ENCODE measurements at places on chromosomes 6 and 20. TPM values are rescaled to one million over a fixed set of nuclear protein-coding genes. Genes with fewer than 3 reads are reported as not detected.
A peak's percentile ranks its signal among the peaks of the same experiment; 100 is the strongest.

- no peak for DNase-seq
Measured at GRCh38 chr6:170152989-170153388, 137.9 kb downstream of the DLL1 start.

DNA sequence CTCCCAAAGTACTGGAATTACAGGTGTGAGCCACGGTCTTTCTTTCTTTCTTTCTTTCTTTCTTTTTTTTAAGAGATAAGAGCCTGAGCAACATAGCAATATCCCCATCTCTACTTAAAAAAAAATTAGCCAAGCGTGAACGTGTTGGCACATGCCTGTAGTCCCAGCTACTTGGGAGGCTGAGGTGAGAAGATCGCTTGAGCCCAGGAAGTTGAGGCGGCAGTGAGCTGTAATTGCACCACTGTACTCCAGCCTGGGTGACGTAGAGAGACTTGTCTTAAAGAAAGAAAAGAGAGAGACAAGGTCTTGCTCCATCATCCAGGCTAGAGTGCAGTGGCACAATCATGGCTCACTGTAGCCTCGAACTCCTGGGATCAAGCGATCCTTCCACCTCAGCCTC lies 162.0 kb upstream of the MLN start:
- peak; percentile 7 for DNase-seq

- no peak for DNase-seq
Measured at GRCh38 chr20:8036771-8037170, 17.2 kb upstream of the TMX4 start.

GRCh38 chr20:38243709-38244020 lies 16.9 kb downstream of the KIAA1755 start:
- no peak for DNase-seq

- no peak for DNase-seq
Measured at GRCh38 chr20:50284811-50285375, 94.3 kb downstream of the CEBPB start.

The TSPO2 gene
- total RNA-seq: not detected

DNA sequence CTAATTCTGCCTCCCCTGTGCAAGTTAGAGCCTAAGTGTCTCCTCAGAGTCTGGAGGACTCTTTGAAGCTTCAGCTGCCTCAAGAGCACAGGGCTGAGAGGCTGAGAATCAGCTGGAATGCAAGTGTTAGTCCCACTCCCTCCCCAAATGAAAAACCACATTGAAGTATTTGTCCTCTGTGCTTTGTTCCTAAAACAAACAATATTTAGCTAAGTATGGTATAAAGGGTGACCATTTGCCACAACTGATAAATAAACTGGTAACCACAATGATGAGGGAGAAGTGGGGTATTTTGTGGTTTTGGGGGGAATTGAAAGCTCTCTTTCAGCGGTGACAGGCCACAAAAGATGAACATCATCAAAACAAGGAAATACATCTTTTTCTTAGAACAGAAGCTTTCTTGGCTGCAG lies 91.7 kb upstream of the HDDC2 start:
- no peak for DNase-seq

GRCh38 chr6:5827056-5827904 lies 179.4 kb downstream of the NRN1 start:
- DNase-seq: no peak

DNA sequence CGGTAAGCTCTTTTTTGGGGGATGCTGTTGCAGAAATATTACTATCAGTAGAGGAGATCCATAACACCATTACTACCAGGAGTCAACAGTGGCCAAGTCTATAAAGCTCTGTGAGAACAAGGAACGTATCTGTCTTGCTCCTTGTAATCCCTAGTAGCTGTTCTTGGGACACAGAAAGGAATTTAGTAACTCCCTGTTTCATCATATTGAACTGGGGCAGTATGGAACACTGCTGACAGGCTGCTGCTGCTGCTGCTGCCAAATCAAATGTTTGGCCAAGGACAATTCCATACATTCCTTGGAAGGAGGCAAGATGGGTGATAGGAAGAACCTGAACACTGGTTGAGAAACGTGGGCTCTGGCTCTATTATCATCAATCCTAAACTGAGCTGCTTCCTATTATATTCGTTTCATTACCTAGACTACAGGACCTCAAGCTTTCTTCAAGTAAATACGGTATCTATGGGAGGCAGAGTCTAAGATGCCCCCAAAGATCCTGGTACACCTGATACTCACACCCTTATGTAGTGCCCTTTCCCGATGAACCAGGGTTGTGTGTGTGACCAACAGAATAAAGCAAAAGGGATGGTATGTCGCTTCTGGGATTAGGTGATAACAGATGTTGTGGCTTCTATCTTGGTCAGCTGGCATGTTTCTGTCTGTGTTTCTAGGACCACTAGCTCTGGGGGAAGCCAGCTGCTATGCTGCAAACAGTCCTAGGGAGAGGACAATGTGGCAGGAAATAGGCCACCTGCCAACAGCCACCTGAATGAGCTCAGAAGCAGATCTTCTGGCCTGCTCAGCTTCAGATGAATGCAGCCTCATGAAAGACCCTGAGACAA lies 39.5 kb downstream of the ELOVL5 start:
- no peak for DNase-seq

GRCh38 chr20:17914957-17915356 lies 53.6 kb downstream of the SNX5 start:
- no peak for DNase-seq

The PRSS16 gene
- total RNA-seq: 30.3 TPM

DNA sequence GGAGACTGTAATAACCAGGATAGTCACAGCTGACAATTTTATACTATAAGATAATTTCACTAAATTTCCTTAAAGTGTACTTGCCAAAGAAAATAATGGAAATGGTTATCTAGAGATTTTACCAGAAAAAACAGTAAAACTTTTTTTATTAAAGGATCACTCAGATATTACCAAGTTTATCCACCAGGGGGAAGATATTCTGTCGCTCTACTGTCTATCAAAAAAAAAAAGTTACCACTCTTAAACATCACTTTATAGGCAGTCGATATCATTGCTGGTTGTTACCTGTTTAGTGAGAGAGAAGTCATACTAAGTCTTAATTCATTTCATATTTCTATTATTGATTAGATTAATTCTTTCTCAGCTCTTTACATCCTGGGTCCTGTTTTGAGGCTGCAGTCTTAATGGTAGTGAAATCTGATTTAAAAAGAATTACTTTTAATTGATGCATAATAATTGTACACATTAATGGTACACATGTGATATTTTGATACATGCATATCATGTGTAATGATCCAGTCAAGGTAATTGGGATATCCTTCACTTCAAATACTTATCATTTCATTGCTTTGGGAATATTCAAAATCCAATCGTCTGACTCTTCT lies 18.9 kb downstream of the L3MBTL3 start:
- no peak for DNase-seq

DNA sequence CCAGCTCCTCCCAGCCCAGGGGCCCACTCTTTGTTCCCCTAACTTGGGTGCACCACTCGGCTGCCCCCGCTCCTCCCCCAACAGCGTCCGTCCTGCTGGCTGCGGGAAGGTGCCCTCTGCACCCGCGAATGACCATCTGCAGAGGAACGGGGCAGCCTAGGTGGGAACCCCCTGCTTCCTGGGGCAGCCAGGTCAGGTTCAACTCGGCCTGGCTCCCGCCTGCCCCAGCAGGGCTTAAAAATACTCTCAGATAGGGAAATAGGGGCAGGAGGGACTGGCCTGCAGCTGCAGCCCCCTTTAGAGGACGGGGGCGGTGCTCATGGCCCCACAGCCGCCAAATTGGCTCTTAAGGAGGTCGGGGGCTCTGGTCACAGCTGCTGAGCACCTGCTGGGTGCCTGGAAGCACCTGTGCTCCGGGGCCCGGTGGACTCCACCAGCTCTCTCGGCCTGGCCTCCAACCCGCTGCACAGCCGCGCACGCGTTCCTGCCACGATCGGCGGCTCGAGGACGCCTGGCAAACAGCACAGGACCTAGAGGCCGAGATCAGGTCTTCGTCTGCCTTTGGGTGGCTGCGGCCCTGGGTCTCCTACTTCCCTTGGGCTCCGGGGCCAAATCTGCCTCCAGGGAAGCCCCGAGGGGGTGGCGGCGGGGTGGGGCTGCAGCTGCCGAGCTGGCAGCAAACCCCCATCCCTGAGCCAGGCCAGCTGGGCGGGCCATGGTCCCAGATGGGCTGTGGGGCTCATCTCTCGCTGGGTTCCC lies 700 bp upstream of the LAMA5 start:
- DNase-seq: no peak

- no peak for DNase-seq
Measured at GRCh38 chr6:90003941-90004340, 109.7 kb downstream of the GJA10 start.

The SLC17A1 gene
- total RNA-seq: not detected

The SYNDIG1 gene
- total RNA-seq: 0.76 TPM

GRCh38 chr6:145735356-145736165 lies at the start of gene EPM2A:
TSS of gene EPM2A (minus strand) at chr6:145735520. CDS start at chr6:145735498, 22 bp downstream.
- peak; percentile 89 for DNase-seq

The PGC gene
- not detected for total RNA-seq

The EDN3 gene
- total RNA-seq: 54.3 TPM

- DNase-seq: no peak
Measured at GRCh38 chr6:105591053-105591452, 188.2 kb upstream of the PREP start.

The OR2J3 gene
- total RNA-seq: not detected

The ID4 gene
- total RNA-seq: 12.3 TPM

GRCh38 chr20:45547206-45547770 lies at the start of gene EPPIN:
TSS of gene EPPIN (minus strand) at chr20:45547401. CDS start at chr20:45547357, 44 bp downstream.
- DNase-seq: no peak

GRCh38 chr20:1838556-1839279 lies 56.5 kb upstream of the SIRPA start:
- no peak for DNase-seq

- no peak for DNase-seq
Measured at GRCh38 chr6:48183178-48183577, 72.2 kb upstream of the PTCHD4 start.

The C6orf15 gene
- not detected for total RNA-seq

- no peak for DNase-seq
Measured at GRCh38 chr6:106525882-106526275, 103.4 kb downstream of the RTN4IP1 start.

The CST4 gene
- total RNA-seq: not detected

The CALHM5 gene
- total RNA-seq: not detected

DNA sequence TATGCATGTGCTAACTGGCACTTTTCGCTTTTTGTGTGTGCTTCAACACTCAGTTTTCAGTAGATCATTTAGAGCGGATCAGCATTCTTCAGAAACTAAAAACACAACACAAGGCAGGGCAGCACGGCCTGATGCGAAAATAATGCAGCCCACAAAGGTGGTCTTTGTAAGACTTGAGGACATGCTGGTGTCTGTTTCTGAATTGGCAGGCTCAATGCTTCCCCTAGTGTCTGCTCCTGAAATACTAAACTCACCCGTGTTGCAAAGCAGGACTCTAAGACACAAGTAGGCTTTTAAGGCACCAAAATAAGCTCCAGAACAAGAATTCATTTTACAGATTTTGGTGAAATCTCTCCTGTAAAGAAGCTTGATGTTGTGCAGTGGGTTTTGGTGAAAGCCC lies 676.5 kb downstream of the TENT5A start:
- DNase-seq: no peak

DNA sequence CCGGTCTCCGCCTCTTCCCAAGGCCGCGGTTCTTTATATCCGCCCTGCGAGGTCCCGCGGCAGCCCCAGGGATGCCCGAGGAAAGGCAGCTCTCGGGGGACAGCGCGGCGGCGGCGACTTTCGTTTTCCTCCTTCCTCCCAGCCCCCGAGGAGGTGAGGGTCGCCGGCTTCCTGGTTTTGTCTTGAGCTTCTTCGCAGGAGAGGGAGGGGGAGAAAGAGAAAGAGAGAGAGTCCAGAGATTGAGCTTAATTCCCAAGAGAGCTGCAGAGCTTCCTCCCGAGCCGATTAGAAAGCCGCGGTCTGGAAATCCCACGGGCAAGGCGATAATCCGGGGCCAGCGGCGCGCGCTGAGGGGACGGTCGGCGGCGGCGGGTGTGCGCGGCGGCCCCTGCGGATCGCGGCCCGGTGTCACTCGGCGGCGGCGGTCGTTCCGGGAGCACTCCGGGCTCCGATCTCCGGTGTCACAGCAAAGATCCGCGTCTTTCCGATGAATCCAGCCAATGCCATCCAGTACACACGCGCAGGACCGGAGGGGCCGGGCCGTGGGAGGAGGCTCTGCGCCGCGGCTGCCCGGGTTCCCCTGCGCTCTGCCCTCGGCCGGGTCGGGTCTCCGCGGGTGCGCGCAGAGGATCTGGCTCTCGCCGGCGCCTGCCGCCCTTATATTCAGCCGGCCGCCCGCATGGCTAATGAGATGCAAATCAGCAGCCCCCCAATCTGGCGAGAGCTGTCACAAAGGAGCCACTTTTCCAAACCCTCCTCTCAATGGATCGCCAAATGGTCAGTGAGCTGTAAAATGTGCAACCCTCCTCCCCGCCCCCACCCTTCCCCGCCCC lies at the start of gene DLL1:
DLL1 (minus strand) TSS at position 783 of the 833 bp plus-strand sequence. CDS start 939 bp downstream, outside the sequence.
- no peak for DNase-seq

DNA sequence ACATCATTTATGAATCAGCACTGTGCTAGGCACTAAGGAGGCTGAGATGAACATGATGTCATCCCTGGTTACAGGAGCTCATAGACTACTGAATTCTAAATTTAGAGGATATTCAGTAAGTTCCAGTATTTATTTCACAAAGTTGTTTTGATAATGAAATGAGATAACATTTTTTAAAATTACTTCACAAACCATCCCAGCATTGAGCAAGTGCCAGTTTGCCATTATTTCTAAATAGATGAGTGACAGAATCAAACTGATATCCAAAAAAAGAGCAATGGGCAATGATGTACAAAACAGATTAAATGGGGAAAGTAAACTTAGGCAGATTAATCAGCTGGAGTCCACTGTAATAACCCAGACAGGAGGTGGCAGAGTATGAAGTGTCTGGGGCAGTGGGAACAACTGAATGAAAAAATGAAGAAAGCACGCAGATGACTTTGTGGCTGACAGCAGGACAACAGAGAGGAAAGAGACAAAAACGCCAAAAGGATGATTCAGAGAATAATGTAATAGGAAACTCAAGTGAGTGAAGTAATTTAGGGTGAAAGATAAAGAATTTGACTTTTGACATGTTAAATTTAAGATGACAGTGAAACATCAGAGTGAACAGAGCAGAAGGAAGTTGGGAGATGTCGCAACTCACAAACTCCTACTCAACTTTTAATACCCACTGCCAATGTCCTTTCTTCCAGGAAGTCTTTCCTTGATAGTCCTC lies 70.2 kb downstream of the RCAN2 start:
- no peak for DNase-seq

DNA sequence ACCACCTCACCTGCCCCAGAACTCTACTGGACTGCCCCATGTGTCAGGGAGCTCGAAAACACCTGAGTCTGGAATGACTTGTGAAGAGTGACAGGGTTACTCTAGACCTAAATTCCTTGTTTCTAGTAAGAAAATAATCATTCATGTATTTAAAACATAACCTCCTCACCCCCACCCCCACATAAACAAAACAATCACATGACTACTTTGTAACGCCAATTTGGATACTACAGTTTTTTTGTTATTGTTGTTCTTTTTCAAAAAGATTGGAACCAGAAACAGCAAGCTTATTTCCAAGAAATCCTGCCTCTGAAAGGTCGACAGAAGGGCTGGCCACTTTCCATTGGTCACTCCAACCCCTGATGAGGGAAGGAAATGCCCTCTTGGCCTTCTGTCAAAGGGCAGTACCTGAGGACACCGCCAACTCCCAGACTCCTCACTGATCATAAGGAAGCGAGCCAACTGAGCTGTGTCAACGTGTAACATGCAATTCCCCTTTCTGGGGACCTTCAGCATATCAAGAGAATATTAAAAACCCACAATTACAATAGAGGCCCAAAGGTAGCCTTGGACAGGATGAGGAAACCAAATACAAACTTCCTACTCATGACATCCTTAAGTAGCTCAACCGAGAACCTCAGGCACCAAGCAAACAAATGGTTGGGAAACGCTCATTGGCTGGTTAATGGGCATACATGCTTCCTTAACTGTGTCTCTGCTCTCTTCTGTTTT lies 2.6 kb downstream of the MCUR1 start:
- DNase-seq: peak; percentile 67
